ENCODE measurements at places on chromosomes 6 and 20.

- DNase-seq = no peak
These were observed 3.3 kb upstream of the TBX18 start for GRCh38 chr6:84767526-84768201.

GRCh38 chr6:153831350-153832078 lies 207.5 kb upstream of the OPRM1 start:
- DNase-seq = no peak

GRCh38 chr6:1627827-1628560 lies 18.3 kb downstream of the FOXC1 start:
- no peak for DNase-seq

DNA sequence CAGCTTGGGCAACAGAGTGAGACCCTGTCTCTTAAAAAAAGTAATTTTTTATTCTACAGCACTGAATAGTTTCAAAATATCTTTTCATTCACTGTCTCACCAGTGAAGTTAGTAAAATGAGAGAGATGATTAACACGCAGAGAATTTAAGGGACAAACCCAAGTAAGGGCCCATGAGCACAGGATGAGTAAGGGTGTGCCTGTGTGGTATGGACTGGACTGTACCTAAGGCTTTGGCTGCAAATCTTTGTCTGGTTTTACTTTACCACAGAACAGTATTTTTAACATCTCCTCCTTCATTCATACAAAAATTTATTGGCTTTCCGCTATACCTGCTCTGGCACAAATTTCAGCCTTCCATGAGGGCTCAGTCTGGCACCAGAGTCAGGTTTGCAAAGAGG lies 433.3 kb downstream of the UTRN start:
- no peak for DNase-seq

- DNase-seq = no peak
These were observed 189.1 kb downstream of the DTNBP1 start for GRCh38 chr6:15473741-15474161.

- peak; percentile 77 for DNase-seq
These were observed 12.9 kb upstream of the TBC1D22B start for GRCh38 chr6:37244430-37245310.

DNA sequence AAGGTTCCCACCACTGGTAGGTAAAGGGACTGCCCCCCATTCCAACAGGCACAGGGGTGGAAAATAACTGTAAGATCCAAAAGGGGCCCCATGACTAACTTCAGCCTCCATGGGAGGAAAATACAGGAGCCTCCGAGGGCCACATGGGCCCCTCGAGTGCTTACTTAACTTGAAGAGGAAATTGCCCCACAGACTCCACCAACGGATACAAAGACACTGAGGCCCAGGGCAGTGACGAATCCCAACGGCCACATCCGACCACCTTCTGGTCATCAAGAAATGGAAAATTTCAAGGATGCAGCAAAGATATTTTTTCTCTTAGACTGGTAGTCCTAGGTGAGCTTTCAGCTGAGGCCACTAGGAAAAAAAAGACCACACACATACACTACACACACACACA lies 116.0 kb upstream of the MRPS10 start:
- DNase-seq = no peak

DNA sequence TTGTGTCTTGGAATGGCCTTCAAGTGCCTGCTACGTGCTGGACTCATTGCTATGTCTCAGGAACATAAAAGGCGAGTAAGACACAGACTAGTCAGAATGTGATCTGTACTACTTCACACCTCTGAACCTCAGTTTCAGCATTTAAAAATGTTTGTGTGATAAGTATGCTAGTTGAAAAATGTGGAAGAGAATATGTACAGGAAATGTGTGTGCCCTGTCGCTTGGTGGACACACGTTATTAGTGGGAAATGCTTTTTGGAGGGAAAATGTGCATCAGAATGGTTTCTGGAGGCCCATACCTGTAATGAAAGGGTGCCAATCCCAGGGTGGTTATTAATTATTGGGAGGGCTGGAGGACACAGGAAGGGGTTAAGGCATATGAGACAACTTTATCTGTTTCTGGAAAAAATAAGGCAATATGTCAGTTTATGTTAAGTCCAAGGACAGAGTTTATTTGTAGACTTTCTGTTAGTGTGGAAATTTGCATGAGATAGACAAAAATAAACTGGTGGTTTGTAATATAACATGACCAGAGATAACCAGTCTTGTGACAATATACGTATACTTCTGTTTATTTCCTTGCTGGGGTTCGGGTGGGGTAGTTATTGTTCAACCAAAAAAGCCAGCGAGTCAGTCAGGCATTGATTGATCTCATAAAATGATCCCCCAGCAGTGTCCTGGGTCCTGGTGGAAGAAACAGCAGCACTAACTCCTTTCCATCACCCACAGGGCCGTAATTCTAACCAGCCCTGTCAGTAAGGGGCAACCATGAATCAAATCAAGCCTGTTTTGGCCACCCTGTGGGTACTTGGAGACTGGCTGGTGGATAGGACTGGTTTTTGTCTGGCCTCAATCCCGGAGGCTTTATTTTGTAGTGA lies 117.9 kb downstream of the JARID2 start:
- DNase-seq = peak; percentile 27

DNA sequence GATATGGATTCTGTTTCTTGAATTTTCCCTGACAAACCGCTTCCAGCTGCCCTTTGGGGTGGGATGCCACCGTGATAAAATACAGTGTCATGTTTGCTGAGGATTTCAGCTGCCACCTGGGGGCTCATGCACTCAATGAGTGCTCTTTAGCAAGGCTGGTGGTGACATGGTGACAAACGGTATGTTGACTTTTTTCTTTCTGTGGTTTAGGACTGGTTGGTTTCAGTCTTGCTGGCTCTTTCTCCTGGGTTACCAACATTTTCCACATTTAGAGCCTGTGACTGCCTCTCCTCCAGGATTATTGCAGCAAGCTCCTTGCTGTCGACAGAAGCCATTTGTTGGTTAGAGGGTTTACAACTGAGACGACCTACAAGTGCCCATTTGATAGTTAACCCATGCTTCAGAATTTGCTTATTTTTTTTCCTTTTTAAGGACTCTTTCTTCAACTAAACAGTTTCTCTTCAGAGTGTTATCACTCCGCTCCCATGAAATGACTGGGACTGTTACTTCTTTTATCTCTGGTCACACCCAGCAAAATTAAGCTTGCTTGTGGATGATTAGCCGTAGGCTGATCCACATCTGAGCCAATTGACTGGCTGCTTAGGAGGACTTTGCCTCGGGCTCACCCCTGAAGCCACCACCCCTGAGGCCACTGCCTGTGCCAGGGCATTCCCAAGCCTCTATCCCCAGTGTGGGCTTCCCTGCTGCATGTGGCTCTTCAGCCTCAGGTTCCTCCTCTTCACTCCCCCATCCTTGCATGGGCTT lies 48.4 kb upstream of the CDYL start:
- DNase-seq = peak; percentile 67

- no peak for DNase-seq
These were observed 47.9 kb downstream of the CEP57L1 start for GRCh38 chr6:109143191-109143590.

GRCh38 chr20:4730780-4731179 lies 9.1 kb downstream of the PRND start:
- DNase-seq = no peak

DNA sequence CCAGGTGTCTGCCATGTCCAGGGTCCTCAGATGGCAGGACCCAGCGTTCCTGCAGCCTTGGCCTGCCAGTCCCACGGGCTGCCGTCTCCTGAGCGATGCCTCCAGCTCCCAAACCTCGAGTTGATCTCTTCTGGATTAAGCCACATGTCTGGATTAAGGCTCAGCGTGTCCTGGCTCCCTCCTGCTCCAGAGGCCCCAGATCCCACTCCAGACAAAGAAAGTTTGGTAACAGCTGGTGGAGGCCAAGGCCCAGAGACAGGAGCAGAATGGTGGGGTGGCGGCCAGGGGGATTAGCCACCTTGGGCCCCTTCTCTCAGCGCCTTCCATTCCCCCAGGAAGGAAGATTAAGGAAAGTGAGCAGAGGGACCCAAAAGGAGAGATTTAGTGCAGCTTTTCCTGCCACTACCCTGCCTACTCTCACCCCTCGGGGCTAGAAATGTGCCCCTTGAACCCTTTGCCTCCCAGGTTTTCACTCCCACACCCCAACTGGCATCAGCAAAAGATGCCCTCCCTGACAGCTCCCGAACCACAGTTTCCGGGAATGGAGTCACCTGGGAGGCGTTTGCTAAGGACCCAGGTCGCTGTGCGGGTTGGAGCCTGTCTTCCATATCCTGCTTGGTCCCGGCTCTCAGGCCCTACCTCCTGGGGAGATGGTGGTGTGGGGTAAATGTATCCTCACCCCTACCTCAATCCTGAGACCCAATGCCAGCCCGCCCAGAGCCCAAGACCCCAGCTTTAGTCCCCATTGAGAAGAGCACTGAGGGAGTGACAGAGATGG lies 6.9 kb downstream of the SPDEF start:
- no peak for DNase-seq

DNA sequence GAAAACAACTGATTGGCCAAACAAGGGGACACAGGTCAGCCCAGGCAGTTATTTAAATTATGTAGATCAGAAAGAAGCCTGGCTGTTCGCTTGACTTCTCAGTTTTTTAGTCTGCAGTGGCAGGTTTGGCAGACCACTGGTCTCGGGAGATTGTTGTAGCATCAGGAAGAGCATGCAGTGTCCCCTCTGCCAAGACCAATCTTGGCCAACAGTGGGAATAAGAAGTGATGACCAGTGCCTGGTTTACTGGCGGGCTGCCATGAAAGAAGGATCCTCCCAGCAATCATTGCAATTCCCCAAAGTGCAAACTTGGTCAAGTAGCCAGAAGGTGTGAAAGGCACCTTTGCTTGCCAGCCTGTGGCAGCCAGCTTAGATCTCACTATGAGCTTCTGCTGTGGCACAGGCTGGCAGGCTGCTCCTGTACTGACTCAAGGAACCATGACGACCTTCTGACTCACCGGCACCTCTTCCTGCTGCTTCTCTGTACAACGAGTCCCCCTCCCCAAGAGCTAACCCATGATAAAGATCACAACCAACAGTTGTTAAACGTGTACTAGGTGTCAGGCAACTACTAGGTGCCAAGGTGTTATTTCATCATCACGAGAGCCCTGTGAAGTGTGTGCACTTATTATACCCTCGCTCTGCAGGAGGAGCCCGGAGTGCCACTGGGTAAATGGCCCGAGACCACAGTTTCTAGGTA lies 76.8 kb upstream of the DUSP22 start:
- DNase-seq = no peak

- DNase-seq = no peak
These were observed 7.2 kb downstream of the PBOV1 start for GRCh38 chr6:138211048-138211581.

- no peak for DNase-seq
These were observed 110.3 kb upstream of the EYA4 start for GRCh38 chr6:133130863-133131262.

All from colonic mucosa (tissue), 4 donors.